Smooth muscle cell of the brain vasculature (primary cell): ENCODE measurements at places on chromosomes 7 and 10.

DNA sequence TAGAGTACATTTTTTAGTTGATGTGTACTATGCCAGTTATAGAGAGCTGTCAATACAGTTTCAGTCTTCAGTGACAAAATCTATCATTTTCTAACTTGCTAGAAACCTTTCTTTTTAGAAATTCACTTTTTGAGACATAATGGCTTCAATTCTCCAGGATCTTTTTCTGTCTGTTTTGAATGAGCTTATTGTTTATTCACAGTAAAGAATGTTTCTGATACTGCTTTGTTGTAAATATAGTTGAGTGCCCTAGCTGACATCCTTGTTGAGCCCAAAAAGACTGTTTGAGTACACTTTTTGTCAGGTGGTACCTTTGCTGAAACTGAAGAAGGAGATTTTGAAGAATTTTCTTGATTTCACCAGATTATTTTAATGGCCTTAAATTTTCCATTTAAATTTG lies 139.9 kb downstream of the PPP1R9A start:
- DNase-seq, result no peak

DNA sequence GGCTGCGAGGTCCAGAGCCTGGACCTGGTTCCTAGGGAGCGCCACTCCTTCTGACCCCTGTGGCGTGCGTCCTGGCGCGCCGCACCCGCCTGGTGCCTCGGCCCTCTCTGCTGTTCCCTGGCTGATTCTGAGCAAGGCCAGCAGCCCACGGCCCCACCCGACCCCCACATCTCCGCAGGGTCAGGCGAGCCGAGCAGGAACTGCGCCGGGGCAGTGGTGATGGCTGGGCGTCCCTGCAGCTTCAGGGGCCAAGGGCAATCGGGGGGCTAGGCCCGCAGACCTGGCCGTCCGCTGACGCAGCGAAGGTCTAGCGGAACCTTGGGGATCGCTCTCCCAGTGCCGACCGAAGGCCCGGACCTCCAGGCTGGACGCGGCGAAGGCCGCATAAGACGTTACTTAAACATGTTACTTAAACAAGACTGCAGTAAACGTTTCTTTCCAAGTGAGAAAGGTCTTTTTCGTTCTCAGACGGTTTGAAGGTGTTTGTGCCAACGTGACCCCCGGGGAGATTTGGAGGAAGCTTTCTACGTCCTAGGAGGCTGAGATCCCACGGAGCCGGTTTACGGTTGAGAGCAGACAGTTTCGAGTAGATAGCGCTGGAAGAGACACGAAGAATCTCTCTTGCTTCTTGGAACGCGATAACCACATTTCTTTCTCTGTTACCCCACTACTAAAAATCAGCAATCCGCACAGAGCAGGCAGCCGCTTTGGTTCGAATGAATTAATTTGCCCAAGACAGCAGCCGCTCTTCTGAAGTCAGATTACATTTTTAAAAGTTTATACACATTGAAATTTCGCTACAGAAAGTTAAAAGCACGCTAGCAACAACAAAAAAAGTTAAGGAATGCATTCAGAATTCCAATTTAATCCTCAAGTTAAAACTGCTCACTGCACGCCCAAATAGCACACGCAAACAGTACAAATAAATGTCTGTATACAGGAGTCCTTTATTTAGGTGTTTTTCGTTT lies 4.9 kb upstream of the NKX2-3 start:
- no peak for DNase-seq

GRCh38 chr10:86391986-86392722 lies 25.6 kb upstream of the GRID1 start:
- no peak for DNase-seq

GRCh38 chr7:74173074-74173473 lies 1.1 kb upstream of the EIF4H start:
- DNase-seq, result no peak

DNA sequence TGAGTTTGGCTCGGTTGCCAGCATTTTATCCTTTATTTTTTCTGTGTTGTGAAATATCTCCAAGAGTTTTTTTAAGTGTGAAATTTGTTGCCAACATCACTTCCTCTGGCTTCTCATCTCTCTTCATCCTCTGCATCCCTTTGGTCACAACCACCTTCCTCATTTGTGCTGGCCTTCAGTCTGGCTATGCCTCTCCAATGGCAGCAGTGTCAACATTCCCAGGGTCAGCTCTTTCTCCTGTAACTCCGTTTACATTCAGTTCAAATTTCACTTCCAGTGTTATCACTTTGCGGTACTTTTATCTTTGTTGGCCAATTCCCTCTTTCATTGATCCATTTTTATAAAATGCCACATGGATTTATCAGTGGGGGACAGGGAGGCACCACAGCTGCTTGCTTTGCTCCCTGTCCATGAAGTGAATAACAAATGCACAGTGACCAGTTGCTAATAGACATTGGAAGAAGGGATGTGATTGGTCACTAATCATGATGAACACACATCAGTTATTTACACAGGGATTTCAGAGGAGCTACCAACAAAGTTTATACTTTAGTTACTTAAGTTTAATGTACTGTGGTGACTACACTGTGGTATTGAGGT lies 311.4 kb upstream of the LRGUK start:
- no peak for DNase-seq

- DNase-seq, result no peak
Observed at GRCh38 chr10:123797813-123798212, 93.8 kb downstream of the CPXM2 start.

DNA sequence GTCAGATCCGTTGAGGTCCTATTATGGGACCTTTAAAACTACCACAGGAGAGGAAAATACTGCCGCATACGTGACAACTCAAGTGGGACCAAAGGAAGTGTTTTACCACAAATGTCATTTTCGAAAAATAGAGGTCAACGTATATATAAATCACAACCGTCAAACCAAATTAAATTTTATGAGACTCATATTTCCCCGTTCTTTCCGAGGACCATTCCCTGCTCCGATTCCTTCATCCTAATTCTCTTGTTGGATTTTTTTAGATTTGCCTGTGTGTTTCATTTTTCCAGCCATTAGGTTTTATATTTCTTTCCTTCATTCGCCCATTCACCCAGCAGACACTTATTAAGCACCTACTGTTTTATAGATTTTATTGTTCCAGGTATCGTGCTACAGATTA lies 583.9 kb upstream of the FOXK1 start:
- no peak for DNase-seq

GRCh38 chr7:137122145-137122544 lies 221.4 kb downstream of the PTN start:
- DNase-seq, result no peak

GRCh38 chr7:40972426-40972825 lies 730.5 kb downstream of the INHBA start:
- no peak for DNase-seq

DNA sequence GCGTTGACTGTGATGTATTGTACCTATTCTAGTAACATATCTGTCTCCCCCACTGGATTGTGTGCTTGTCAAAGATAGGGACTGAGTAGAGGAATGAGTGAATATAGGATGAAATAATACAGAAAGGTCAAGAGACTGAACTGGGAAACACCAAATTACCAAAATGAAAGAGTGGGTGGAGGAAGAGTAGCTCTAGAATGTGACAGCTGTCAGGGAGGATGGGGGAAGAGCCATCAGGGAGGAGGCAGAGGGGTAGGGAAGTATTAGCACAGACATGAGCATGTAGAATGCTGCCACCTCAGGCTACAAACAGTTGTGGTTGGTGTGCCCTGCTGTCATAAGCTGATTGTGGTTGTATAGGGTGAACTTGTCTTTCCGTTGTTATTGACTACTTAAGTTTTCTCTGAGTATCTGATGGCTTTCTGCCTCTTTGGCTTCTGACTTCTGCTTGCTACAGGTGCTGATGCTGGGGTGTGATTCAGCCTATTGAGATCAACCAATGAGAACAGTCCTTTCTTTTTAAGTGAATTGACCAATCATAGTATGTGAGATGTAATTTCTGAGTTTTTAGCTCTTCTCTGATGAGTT lies 5.6 kb downstream of the CCSER2 start:
- no peak for DNase-seq

GRCh38 chr10:127871631-127872010 lies 21.1 kb downstream of the CLRN3 start:
- DNase-seq, result no peak

GRCh38 chr10:133278577-133279265 lies 2.1 kb upstream of the ADAM8 start:
- no peak for DNase-seq
